CD4-positive, alpha-beta T cell treated with Interleukin-4 for 4 hours (primary cell): ENCODE measurements at places on chromosomes 7 and 10.

GRCh38 chr7:107560898-107561516 is 2.7 kb downstream of the COG5 start:
- peak; percentile 23 for DNase-seq

DNA sequence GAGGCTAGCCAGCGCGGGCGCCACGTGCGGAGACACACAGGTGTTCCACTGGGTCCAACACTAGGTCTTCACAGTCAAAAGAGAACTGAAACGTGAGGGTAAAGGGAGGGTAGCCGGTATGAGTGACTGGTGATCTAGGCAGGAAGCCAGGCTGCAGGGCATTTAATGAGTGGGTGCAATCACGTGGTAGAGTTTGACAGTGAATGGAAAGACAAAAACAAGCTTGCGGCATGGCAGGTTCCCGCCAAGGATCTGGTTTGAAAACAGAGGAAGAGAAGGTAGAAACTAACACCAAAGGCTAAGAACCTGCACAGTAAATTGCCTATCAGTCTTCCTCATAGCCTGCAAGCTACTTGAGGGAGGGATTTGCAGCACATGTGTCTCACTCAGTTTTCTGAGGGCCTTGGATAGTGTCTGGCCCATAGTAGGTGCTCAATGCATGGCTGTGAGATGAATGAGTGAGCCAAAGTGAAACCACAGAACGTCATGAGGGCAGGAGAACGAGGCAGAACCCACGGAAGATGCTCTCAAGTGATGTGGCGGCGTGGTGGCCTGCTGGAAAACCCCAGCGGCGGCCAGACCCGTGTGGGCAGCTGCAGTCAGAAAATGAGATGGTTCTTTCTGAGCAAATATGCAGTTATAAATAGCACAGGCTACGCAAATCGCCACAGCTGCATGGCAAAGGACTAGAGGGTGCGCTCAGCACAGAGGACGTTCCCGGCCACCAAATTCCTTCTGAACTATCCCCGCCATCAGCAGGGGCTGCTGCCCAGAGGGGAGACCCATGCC is 183.6 kb upstream of the NFE2L3 start:
- peak; percentile 23 for DNase-seq

DNA sequence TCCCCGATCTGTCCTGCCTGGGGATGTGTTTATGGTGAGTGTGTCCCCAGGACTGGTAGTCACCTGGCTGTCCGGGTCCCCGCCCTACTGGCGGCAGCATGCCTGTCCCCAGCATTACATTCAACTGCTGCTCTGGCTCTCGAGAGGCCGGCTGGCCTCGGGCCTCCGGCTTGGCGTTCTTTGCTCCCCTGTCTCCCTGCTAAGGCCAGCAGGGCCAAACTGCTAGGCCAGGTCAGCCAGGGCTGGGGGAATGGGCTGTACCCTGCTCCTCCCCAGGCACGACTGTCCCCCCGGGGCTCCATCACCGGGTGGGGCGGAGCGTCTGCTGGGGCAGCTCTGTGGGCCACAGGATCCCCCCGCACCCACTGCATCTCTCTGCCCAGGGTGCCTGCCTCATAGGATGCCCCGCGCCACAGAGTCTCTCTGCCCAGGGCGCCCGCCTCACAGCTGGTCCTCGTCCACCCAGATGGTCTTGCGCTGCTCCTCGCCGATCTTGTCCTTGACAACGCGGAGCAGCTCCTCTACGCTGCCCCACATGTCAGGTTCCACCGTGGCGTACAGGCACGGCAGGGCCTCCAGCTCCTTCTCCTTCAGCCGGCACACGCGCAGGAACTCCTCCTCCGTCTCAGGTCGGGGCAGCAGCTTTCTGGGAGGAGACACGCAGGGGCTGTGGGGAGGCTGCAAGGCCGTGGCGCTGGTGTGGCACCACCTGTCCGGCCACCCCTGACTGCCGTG is 62.3 kb upstream of the GNA12 start:
- no peak for DNase-seq

GRCh38 chr10:95755511-95756004 is 405 bp upstream of the ENTPD1 start:
- no peak for DNase-seq

GRCh38 chr10:123501148-123501547 is 165.0 kb upstream of the GPR26 start:
- no peak for DNase-seq

- DNase-seq, result no peak
These were observed 1011.4 kb upstream of the C7orf33 start for GRCh38 chr7:147579148-147579547.

DNA sequence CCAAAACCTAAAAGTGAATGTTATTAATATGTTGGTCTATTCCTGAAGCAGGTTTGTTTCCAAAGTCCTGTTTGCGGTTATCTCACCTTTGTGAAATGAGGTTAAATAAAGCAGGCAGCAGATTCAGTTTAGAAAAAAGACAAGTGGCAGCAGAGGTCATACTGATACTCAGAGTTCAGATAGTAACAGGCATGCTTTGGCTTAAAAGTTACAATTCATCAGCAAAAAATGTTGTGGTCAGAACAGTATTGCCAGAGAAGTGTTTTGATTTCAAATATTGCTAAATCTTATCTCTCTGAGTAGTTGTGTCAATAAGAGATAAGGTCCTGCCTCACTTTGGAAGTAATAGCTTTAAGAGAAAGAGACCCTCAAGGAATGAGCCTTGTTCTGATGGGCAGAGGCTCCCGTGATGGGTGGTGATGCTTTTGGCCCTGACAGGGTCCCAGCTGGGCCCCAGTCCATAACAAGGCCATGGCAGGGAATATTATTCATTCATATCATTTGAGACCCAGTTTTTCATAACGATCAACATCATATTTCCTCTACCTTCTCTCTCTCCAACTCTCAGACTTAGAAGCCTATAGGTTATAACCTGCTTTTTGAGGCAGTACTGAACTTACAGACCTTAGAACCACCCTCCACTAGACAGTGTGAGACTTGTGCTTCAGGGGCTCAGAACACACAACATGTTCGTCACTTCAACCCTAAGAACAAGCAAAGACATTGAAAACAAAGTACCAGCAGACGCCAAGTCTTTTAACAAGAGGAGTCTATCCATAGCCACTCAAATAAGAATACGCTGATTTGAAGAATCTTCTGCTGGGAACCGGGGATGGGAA is 58.5 kb upstream of the AHR start:
- no peak for DNase-seq

DNA sequence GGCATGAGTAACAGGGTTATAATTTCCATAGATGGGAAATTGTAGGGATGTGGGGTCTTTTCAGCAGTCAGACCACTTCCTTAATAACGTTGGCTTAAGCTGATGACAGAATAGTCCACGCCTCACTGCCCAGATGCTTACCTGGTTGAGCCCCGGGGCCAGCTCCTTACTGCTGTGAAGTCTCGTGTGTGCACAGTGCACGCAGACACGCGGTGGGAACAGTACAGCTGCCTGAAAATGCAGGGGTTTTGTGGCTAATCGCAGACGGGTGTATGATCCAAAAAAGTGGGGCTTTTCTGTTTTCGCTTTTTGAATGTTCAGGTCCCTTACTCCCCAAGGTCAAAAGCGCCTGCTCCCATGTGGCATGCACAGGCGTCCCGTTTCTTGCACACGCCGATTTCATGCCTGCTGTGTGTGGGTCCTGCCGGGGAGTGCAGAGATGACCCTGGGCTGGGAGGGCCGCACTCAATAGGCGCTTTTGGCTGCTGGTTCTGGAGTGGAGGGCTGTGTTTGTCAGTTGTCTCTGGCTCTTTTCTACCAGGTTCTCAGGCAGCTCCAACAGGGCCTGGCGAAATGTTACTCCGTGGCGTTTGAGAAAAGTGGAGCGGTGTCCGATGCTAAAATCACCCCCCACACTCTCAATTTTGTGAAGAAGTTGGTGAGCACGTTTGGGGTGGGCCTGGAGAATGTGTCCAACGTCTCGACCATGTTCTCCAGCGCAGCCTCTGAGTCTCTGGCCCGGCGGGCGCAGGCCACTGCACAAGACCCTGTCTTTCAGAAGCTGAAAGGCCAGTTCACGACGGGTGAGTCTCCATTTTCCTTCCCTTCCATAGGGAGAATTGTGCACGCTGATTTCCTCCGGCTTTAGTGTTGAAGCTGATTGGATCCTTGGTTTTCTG is 116.0 kb downstream of the TRRAP start:
- DNase-seq, result no peak

GRCh38 chr7:4033996-4034395 is 648.1 kb upstream of the FOXK1 start:
- no peak for DNase-seq

GRCh38 chr10:15084502-15084922 is 4.1 kb downstream of the ACBD7 start:
- DNase-seq, result peak; percentile 67

GRCh38 chr7:149093228-149093627 is 2.7 kb upstream of the ZNF786 start:
- DNase-seq, result no peak

DNA sequence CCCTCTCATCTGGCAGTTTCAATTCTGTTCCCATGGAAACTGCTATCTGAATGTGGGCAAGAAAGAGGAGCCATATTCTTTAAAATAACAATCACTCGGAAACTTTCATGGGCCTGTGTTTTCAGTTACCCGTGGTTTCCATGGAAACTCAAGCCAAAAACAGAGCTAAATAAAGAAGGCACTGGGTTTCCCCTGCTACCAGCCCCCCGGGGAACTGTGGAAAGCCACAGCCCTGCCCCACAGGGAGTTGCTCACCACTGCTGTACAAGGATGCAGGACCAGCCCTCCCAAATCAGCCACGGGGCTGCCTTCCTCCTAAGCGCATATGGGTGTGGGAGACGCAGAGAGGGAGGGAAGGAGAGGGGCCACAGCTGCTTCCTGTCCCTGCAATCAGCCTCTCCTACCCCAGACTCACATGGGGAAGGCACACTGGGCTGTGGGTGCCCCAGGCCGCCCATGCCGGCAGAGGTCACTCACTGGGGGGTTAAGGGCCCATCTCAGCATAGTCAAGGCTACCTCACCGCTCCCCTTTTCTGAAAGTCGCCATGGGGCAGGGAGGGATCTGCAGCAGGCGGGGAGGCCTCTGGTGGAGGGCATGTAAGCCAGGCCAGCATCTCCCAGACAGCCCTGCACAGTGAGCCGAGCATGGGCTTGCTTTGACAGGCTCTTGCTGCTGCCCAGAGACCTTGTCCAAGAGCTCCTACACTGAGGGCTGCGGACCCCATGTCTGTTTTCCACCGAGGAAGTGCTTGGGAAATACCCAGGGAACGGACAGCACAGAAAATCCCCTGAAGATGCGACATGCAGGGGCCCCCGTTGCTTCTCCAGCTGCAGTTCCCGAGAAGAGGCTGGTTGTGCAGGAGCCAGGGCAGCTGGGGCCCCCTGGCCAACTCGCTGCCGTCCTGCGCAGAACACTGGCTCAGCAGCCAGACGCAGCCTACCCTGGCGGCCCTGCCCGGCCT is 157.3 kb upstream of the PPP2R2D start:
- no peak for DNase-seq

GRCh38 chr10:6234371-6234770 is 31.6 kb downstream of the PFKFB3 start:
- DNase-seq, result no peak

DNA sequence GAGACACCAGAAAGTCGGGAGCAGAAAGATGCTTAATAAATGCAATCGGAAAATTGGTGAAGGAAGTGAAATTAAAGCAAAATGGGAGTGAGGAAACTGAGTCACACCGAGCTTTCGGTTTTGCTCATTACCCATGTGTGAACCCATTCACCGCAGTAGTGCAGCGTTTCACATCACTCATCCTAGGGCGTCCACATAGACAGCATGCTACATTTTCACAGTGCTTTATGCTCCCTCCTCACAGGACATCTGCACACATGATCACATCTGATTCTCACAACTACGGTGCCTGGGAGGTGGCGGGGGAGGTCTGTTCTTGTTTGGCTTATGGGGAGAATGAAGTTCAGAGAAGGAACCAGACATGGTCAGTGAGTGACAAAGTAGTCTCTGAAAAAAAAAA is 36.6 kb upstream of the ATP6V0A4 start:
- no peak for DNase-seq

DNA sequence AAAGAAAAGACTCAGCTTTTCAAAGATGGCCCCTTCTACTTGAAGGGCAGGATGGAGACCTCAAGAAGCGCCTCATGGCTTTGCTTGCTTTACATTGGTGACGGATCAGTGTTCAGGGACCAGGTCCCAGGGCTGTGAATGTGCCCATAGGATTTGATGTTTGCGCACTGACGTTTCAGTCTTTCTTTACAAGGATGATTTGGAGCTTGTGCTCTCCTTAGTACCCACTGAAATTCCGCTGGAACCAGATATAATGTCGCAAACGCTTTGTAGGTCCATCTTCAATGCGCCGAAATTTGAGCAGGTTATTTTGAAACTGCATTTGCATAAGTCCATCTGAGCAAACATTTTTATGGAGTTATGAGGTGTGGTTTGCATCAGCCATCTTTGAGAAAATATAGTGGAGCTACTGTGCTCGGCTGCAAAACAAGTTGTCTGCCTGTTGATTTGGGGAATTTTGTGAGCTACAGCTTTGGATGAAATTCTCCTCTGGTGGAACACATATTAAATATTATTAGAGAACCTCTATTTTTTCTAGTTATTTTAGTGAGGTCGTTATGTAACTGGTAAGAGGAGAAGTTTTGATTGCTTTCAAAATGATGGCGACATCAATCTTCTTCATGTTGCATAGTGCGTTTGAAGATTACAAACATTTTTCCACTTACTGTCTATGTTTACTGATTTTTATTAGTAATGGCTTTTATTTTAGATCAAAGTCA is 2.4 kb downstream of the RBM20 start:
- no peak for DNase-seq

DNA sequence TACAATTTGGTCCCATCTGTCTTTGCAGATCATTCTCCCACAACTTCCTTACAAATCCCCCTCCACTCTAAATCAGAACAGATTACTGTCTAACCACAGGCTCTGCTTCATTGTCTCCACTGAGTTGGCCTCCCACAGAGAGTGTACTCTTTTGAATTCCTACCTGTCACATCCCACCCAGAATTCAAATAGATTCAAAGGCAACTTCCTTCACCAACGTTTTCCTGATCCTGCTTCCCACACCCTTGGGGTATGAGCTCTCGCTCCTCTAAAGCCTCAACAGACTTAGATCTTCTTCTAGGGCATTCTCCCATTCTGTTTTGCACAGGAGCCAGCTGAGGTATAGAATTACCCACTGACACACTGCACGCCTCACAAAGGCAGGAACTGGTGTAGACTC is 197.8 kb upstream of the CDCA7L start:
- no peak for DNase-seq

GRCh38 chr7:137974766-137975165 is 27.1 kb downstream of the CREB3L2 start:
- no peak for DNase-seq

- DNase-seq, result no peak
These were observed 58.8 kb downstream of the TPST1 start for GRCh38 chr7:66263936-66264335.

GRCh38 chr7:1458683-1459511 is at the start of gene MICALL2:
MICALL2 (minus strand) TSS chr7:1459470; CDS start chr7:1459326, 144 bp downstream.
- DNase-seq, result no peak
